ENCODE measurements at places on chromosomes 1 and 21. TPM values are rescaled to one million over a fixed set of nuclear protein-coding genes. Genes with fewer than 3 reads are reported as not detected.

- DNase-seq, result no peak
These were observed 18.8 kb downstream of the TNFRSF25 start for GRCh38 chr1:6447016-6447817.

- DNase-seq, result peak; percentile 59
These were observed at the start of gene FAM89A for GRCh38 chr1:231040019-231040799. Gene FAM89A (minus strand): TSS chr1:231040254. CDS start chr1:231040211, 43 bp downstream.

- DNase-seq, result no peak
These were observed 319.2 kb upstream of the ADGRL4 start for GRCh38 chr1:79325705-79326104.

GRCh38 chr1:89975540-89976125, 19.3 kb upstream of the ZNF326 start:
- no peak for DNase-seq

DNA sequence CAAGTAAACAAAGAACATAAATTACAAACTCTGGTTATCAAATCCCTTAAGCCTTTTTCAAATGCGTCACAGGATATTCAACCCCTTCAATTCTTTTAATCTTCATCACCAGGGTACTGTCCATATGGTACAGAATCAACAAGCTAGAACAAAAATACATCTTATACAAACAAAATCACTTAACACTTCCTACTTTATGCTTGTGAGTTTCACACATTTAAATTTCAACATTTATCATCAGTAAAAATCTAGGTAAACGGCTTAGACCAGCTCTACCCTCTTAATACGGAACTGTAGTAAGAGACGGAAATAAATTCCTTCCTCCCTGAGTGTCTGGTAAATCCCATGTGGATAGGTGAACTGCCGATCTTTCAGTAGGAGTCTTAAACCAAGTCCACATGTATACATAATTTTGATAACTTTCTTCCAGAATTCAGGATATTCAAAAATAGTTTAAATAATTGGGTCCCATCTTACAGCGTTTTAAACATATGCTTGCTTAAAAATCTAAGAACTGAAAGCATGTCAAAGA, 1.0 kb downstream of the CCDC181 start:
- DNase-seq, result no peak

OR10J4 gene
- not detected for total RNA-seq

DNALI1 gene
- not detected for total RNA-seq

GRCh38 chr1:27372022-27372807, 2.4 kb downstream of the FCN3 start:
- DNase-seq, result no peak

DNA sequence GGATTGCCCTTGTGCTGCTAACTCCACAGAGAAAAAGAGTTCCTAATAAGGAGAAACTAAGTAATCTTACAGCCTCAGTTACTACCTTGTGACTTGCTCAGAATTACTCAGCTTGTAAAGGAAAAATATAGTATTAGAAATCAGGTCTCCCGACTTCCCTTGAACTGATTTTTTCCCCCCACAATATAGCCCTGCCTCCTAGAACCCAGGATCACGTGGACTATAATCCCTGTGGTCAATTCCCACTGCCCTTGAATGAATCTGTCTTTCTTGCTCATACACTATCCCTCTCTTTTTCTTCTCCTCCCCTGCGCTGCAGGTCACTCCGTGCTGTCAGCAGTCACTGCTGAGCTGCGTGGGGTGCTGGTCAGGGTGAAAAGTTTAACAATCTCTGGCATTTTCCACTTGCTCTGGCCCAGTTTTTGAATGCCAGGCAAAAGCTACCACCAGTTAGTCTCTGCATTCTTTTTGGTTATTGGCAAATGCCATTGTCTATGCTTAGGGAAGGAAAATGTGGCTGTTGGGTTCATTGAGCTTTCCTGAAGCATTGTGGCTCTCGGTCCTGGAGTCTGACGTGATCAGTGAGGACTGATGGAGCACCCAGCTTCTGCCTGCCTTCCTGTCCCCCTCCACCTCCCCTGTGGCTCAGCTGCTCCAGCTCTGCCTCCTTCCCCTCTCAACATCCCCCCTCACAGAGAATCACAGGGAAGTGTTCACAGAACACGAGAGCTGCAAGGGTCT, 1.9 kb upstream of the MYOC start:
- DNase-seq, result no peak

GRCh38 chr1:191101960-191102359, 624.3 kb upstream of the BRINP3 start:
- no peak for DNase-seq

GRCh38 chr21:44528634-44528995, 11.4 kb downstream of the KRTAP10-1 start:
- DNase-seq, result no peak

GRCh38 chr1:200558866-200559459, 61.6 kb downstream of the KIF14 start:
- DNase-seq, result no peak

DNA sequence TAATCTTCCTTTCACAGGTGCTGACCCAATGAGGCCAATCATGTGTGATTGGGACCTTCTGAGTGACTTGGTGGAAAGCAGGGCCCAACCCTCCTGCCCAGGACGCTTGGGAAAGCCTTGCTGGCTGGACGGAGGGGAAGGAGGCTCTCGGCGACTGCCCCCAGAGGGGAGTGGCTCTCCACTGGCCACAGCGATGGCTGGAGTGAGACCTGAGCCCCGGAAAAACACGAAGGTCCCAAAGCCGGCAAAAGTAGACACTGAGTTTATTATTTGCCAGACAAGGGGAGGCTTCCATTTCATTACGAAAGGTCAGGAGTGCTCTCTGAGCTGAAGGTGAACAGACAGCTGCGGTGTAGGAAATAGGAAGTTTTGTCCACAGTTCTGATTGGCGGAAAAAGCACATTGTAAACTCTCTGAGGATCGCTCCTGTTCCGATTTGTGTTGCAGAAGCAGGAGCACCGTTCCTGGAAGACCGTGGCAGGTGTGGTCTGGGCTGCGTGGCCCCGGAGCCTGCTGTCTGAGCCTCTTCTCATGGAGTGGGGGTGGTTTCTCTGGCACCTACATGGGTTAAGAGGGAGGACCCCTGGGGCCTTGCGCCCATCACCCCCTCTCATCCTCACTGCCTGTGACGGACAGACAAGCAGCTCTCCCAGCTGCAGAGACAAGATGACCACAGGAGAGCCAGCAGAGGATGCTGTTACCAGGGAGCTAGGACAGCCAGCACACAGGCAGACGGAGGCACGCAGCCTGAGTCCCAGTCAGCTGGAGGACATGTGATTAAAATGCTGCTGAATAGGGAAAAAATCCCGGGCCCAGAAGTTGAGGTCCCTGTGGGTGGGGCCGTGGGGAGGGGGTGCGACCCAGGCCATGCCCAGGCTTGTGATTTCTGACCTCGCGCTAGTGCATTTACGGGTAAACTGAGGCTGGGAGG, 41.5 kb downstream of the KRTAP10-1 start:
- no peak for DNase-seq

DNA sequence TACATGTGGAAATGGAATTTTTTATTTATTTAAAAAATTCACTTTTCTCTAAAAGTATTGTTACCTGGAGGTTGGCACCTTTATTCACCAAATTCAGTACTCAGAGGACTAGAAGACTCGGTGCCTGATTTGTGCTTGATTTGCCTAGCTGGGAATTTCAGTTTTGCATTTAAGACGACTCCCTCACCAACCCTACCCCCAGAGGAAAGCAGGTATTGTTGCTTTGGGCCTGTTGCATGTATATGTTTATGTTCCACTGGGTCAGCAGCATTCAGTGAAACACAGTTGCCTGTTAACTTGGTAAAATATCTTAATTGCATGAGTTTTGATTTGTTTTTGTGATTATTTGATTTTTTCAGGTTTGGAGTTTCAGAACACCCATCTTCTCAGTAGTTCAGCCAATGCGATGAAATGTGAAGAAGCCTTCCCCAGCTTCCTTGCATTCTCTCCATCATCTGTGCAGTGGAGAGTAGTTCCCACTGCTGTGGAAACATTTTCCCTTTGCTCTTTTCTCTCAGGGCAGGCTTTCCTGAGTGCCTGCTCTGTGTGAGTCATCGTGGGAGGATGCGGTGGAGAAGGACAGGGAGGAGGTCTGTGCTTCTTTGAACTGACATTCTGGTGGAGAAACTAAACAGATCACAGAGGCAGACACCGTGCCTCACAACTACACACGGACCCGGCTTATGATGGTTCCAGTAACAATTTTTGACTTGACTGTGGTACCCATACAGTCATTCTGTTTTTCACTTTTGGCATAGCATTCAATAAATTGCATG, 6.4 kb downstream of the ADARB1 start:
- peak; percentile 34 for DNase-seq

GRCh38 chr1:31259746-31260145, 20.1 kb upstream of the NKAIN1 start:
- DNase-seq, result no peak

DSTYK gene
- 28.6 TPM for total RNA-seq

- DNase-seq, result no peak
These were observed 627.0 kb upstream of the ZP4 start for GRCh38 chr1:238517711-238518110.

DNA sequence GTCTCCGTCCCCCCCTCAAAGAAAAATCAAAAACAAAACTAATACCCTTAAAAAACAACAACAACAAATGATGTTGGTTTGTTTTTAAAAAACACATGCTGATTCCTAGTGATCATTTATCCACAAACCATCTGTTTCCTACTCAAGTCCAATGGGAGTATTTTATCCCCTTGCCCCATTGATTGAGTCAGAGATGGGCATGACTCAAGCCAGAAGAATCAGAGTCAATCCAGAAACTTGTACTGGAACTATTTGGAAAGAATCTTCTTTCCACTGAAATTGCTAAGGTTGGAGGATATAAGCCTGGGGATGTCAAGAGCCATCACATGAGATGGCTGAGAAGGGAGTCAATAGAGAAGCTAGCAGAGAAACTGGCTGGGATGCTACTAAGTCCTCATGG, 176.4 kb downstream of the MIS18A start:
- DNase-seq, result no peak

DNA sequence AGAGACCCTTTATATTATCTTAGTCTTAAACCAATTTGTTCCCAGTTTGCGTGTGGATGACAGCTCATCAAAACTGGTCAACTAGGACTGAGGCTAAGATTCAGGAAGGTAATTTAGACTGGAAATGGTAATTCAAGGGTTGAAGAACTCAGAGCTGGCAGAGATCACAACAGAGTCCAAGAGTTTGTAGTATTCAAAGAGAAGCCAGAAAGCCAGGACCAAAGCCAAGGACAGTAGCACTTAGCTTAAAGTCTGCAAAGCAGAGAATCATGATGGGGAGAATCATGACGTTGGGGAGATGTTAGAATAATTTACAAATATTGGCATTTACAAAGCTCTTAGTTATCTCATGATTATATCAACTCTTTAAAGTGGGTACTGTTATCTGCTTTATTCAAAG, 32.6 kb downstream of the RNF11 start:
- no peak for DNase-seq

SLFNL1 gene
- total RNA-seq, result 0.14 TPM

DNA sequence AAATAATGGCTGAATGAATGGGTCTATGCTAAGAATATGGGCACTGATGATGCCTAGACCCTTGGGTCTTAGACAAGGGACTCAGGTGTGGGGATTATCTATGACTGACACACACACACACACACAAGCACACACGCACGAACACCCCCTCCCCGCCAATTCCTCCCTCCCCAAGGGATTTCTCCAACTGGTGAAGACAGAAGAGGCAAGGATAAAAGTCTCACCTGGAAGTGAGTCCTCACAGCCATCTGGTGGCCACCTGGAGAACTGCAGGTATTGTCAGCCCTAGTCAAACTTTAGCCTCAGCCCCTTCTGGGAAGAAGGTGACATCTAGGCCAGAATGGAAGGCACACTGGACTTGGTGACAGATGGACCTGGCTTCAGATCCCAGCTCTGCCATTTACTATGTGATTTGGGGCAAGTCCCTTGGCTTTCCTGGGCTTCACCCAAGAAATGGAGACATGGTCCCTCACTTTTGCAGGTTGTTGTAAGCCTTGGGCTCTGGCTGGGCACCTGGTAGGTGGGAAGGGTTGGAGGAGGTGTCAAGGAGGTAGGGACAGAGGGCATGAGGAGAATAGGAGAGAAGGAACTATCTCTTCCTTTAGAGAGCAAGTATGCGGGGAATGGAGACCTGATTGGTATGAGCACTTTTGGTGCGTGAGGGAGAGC, 4.0 kb upstream of the GPR3 start:
- peak; percentile 64 for DNase-seq

DNA sequence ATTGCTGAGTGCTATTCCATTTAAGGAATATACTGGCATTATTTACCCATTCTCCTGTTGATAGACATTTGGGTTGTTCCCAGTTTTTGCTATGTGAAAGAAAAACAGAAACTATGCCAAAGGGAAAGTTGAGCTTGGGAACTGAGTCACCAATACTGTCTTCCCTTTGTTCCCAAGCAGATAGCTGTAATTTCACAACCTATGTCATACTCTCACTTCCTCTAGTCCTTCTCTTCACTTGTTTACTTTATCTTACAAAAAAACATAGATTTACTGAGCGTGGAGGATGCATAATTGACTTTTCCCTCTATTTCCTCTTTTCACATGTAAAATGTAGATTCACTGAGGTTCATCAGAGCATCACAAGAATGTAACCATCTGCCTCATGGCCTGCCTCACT, 32.4 kb upstream of the PGBD5 start:
- DNase-seq, result no peak

DNA sequence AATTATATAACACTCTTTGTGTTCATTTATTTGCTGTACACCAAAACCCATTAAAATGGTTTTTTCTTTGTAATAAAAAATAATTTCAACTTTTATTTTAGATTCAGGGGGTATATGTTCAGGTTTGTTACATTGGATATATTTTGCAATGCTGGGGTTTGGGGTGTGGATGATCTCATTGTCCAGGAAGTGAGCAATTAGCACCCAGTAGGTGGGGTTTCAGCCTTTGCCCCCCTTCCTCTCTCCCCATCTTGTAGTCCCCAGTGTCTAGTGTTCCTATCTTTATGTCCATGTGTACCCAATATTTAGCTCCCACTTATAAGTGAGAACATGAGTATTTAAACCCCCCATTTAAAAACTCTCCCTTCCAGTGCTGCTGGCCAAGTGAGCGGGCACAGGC, 184.6 kb downstream of the RHOU start:
- DNase-seq, result no peak

- no peak for DNase-seq
These were observed 6.6 kb downstream of the HEYL start for GRCh38 chr1:39632682-39633417.

DNA sequence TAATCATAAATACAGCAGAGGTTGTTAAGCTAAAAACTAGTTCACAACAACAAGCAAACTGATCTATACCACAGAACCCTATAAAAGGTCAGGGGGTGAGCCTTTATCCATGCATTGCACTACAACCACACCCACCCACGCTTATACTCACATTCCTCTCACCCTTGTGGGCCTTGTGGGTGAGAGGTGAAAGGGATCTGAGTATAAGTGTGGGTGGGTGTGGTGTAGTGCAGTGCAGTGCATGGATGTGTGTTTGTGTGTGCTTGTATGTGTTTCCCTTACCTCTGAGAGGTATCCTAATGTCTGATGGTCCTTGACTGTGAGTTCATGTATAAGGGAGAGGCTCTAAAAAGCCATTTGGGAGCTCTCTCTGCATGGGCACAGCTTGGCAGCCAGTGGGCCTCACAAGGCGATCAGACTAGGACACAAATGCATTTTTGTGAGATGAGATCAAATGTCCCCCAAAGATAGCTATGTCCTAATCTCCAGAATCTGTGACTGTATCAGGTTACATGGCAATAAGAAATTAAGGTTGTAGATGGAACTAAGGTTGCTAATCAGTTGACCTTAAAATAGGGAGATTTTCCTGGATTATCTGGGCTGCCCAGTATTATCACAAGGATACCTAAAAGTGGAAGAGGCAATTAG, 95.5 kb upstream of the DPT start:
- no peak for DNase-seq

Measured in activated T-helper 2 cell treated with anti-CD3 and anti-CD28 coated beads, Interferon-gamma antibody, Interleukin-2, Interleukin-4, amounts not matched to agents 10 μg/mL and 5 μg/mL and 100 μg/mL, durations not matched to agents 14 hours and 24 hours and 36 hours (primary cell).